ENCODE measurements at places on chromosomes 2 and 18. TPM values are rescaled to one million over a fixed set of nuclear protein-coding genes. Genes with fewer than 3 reads are reported as not detected.

DNA sequence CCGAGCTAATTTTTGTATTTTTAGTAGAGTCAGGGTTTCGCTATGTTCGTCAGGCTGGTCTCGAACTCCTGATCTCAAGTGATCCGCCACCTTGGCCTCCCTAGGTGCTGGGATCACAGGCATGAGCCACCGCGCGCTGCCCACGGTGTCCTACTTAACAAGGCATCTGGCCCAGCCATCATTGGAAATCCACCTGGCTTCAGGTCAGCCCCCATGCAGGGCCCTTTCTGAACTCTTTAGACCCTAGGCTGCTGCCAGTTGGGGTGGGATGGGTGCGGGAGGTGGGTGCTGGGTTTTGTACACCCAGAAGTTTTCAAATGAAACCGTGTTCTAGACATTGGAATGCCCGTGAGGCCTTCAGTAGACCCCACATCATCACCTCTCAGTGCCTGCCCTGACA is 26.6 kb upstream of the NT5DC4 start:
- no peak for DNase-seq

The GALNT5 gene
- total RNA-seq = 0.81 TPM

DNA sequence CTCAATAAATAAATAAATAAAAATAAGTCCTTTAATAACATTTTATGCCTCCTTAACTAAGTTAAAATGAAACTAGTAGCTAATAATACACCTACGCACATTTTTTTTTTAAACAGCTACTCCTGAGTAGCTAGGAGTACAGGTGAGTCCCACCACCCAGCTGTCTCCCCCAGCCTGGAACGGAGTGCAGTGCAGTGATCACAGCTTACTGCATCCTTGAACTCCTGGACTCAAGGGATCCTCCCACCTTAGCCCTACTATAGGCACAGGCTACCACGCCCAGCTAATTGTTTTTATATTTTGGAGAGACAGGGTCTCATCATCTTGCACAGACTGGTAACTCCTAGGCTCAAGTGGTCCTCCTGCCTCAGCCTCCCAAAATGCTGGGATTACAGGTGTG is 28.4 kb downstream of the YWHAQ start:
- DNase-seq = no peak

The GCG gene
- total RNA-seq = not detected

GRCh38 chr18:8548186-8548585 is 61.1 kb upstream of the RAB12 start:
- DNase-seq = no peak

GRCh38 chr2:216683846-216684245 is 11.5 kb downstream of the IGFBP5 start:
- no peak for DNase-seq

GRCh38 chr2:214601852-214602633 is 191.2 kb downstream of the VWC2L start:
- no peak for DNase-seq

GRCh38 chr2:237627441-237628246 is at the start of gene LRRFIP1:
Gene LRRFIP1 (plus strand): TSS chr2:237627587. CDS start chr2:237627645, 58 bp downstream.
- no peak for DNase-seq

GRCh38 chr2:19256121-19256601 is 102.3 kb downstream of the OSR1 start:
- DNase-seq = peak; percentile 44

DNA sequence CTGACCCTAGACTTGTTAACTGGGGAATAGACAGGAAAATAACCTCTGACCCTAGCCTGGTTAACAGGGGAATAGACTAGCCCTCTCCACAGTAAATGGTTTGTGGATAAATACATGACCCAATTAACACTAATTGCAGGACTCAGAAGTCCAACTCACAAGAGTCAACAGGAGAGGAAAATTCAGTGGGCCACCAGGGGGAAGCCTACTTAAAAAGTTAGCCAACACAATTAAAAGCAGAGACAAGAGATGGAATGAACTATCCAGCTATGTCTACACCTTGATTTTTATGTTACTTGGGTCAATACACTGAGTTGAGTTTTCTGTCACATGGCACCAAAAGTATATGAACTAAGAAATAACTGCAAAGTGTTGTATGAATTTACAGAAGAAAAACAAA is 158.8 kb upstream of the SLC39A10 start:
- peak; percentile 24 for DNase-seq

All from Caki2 (cell line).